ENCODE measurements at places on chromosomes 6 and 20.

DNA sequence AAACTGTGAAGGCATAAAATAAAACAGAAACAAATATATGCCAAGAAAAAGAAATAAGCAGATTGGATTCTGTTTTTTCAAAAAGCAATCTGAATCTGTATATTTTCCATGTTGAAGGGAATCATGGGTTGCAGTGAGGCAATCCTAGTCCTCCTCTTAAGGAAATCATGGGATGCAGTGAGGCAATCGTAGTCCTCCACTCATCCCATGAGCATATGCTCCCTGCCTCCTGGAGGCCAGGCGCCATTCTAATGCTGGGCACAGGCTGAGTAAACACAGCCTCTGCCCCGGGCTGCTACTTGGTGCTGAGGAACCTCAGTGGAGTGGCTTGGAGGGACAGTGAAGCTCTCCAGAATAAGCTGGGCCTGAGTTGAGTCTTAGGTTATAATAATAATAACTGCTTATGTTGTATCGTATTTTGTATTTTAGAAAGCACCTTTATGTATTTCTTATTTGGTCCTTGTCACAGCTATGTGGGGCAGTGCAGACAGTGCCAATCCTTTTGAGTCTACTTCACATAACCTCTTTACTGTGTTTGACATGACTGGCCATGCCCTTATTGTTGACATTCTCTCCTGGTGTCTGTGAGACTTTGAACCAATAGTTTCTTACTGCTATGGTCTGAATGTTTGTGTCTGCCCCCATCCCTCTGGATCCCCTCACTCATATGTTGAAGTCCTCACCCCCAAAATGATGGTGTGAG is 56.6 kb upstream of the CITED2 start:
- no peak for DNase-seq

DNA sequence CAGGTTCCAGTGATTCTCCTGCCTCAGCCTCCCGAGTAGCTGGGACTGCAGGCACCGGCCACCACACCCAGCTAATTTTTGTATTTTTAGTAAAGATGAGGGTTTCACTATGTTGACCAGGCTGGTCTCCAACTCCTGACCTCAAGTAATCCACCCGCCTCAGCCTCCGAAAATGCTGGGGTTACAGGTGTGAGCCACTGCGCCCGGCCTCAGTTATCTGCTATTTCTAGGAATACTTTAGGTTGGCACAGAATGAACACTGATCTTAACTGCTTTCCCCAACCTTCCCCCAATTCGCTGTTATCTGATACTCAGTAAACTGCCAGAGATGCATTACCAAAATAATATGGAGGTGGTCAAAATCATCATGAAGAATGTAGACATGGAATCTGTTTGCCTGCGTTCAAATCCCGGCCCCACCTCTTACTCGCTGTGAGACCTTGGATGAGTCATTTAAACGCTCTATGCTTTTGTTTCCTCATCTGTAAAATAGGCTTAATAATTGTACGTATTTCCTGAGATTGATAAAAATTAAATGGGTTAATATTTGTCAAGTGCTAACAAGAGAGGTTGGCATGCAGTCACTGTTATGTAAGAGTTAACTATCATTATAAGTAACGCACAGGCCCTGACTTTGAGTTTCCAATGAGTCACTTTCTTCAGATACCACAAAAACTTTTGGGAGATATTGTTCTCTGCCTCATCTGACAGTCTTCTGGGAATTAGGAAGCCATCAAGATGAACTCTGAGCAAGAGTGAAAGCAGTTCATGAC is 44.5 kb upstream of the NCOA3 start:
- DNase-seq: no peak

DNA sequence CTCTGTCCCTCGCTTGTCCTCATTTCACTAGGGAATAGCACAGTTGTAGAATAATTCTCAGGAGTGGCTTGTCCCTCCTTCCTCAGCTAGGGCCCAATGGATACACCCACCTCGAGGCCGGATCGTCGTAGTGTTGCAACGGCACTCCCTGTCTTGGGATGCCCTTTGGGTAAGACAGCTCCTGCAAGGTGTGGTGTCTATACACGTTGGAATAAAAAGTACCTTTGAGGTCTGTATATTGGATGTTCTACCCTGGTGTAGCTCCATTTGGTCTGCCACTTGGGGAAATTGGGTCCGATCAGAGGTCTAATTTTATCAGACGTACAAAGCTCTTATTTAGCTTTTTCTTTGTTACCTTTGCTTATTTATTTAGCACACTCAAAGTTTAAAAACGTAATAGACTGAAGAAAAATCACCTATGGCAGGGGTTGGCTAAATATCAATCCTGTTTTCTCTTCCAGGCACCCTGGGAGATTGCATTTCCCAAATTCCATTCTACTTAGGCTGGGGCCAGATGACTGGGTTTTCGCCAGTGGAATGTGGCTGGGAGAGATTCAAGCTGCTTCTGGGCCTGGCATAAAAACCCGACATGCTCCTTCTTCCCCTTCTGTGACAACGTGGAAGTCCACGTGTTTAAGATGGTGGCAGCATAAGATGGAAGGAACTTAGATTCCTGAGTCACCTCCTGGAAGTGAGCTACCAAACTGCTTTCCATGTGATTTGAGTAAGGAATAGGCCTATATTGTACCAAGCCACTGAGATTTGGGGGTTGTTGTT is 82.3 kb upstream of the CD83 start:
- no peak for DNase-seq

GRCh38 chr6:163857421-163857820 is 442.9 kb downstream of the QKI start:
- DNase-seq: no peak

DNA sequence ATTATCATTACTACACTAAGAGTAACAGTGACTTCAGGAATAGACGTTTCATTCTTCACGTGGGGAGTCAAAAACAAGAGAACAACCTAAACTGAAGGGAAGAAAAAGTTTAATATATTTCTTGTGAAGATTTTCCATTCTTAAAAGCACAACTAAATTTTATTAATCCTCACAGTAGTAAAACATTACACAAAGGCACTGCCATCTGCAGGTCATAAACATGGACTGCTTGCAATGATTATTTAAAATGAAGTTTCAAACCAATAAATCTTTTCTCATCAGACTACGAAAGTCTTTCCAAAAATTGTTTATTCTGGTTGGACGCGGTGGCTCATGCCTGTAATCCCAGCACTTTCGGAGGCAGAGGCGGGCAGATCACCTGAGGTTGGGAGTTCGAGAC is 2.6 kb downstream of the NCOA5 start:
- no peak for DNase-seq

DNA sequence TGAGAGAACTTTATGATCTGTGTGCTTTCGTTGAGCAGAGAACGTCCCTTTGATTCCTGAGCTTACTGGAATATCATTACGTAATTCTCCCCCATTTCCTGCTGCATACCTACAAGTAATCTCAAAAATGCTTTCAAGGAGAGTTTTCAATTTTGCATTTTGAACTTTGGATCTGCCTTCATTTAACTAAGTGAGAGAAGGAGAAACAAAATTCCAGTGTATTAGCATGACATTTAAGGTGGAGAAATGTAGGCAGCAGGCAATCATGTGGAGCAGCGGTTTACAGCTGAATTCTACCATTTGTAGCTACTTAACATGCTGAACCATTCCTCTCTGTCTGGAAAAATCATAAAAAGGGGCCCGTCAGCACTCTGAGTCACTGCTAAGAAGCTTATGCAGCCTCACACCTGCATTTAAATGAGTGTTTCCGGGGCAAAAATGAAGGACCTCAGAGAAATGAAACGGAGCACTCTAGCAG is 451.5 kb downstream of the PLCB1 start:
- DNase-seq: no peak

GRCh38 chr20:40686893-40687292 is 2.1 kb downstream of the MAFB start:
- DNase-seq: no peak

- no peak for DNase-seq
Measured at GRCh38 chr20:23932256-23932655, 52.7 kb upstream of the CST5 start.

All from stimulated activated CD8-positive, alpha-beta memory T cell treated with anti-CD3 and anti-CD28 coated beads, Interleukin-7, amount 100 ng/mL, for 1 hour (primary cell).